ENCODE measurements at places on chromosomes 11 and 22.

- DNase-seq, result no peak
Measured at GRCh38 chr22:38730411-38730871, 24.7 kb downstream of the GTPBP1 start.

DNA sequence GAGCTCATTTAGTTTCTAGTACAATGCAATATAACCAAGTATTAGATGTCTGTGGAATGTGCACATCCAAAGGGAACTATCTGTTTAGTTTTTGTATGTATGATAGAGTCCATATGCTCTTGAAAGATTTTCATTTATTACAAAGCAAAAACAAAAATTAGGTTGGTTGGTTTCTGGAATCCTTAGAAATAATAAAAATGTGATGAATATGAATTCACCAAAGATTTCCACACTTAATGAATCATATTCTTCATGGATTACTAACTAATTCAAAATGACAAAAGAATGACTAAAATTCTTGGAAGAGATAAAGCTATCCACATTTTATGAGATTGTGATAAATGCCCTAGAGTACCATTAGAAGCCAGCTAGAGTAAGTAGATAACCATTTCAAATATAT, 261.1 kb downstream of the SBF2 start:
- DNase-seq, result no peak

DNA sequence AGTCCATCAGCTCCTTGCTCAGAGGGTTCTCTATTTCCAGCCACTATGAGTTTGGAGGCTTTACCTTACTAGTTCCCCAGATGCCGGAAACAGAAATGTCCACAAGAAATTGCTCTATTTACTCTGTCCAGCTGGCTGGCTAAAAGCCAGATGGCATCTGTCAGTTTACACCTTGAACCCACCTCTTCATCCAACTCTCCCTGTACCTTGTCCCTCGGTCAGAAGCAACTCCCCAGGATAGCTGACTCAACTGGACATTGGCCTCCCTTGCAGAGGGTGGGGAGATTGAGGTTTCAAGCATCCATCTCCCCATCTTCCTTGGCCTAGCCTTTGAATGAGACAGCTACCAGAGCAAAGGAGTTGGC, 1.7 kb downstream of the C2CD2L start:
- no peak for DNase-seq

DNA sequence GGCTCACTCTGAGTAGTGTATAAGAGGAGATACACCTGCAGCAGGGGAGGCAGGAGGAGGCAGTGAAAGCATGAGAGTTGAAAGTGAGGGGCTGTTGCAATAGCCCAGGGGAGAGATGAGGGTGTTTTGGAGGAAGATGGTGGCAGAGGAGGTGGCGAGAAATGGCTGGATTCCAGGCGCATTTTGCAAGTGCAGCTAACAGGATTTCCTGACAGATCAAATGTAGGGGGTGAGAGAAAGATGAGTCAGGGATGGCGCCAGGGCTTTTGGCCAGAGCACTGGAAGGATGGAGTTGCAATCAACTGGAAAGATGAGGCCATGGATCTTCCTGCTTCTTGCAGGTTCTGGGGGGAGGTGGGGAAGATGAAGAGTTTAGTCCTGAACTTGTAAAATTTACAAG, 16.8 kb upstream of the TSPAN18 start:
- no peak for DNase-seq

GRCh38 chr11:44607319-44607962, 42.0 kb downstream of the CD82 start:
- no peak for DNase-seq

DNA sequence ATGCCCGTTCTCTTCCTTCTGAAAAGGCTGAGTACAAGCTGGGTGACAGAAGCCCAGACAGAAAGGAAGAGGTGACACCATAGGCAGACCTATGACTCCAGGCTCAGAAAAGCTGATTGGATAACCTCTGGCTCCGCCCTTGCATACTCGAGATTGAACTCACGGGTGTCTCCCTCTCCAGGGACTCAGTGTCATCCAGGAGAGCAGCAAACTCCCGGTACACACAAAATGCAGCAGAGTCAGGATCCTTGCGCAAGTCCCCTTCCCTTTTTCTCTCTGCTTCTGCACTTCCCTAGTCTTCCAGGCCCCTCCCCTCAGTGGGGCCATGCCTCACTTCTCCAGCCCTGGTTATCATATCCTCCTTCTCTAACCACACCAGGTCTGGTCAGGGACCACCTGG, 9.8 kb downstream of the SCN4B start:
- no peak for DNase-seq

DNA sequence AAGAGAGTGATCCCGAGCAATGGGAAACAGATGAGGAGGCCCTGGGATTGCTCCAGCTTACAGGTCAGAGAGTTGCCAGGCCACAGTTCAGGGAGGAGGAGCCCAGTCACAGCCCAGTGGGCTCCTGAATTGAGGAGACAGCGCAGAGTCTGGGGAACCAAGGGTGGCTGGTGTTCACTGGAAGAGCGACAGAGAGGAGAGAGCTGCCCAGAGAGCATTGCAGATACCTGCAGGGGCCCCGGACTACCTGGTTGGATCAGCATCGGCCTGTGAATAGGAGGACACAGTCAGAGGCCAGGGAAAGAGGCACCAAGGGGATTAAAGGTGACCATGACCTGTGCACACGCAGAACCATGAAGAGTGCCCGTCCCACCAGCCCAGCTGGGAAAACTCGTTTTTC, 648.6 kb downstream of the TBC1D22A start:
- DNase-seq, result no peak

DNA sequence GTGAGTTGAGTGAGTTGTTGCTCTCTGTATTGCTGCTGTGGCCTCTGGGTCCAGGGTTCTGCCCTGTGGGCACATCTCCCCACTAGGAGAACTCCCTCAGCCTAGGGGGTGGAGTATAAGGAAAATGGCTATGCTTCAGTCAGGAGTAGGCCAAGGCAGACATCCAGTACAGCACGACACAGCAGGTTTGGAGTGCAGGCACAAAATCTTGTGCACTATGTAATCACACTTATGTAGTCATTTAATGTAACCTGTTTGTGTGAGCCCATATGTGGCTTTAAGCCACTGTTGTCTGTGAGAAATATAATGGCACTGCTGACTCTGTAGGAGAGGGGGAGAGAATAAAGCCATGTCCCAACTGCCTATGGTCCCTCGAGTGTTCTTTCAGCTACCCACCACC, 90.1 kb downstream of the CCDC83 start:
- DNase-seq, result no peak

DNA sequence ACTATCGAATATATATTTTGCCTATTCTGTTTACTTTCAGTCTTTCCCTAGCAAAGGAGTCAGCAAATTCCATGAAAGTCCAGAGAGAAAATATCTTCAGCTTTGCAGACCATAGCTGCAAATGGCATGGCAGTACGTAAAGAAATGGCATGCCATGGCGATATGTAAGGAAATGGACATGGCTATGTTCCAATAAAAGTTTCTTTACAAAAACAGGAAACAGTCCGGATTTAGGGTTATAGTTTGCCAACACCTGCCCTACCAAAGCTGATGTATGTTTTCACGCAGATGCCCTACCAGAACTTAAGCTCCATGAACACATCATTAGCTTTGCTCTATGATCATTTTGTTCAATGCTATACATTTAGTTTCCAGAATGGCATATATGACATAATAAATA, 19.5 kb downstream of the KIAA0930 start:
- DNase-seq, result no peak

- no peak for DNase-seq
Measured at GRCh38 chr22:35837101-35837727, 119.5 kb downstream of the APOL5 start.

GRCh38 chr22:46028106-46028991, 51.4 kb upstream of the WNT7B start:
- no peak for DNase-seq

DNA sequence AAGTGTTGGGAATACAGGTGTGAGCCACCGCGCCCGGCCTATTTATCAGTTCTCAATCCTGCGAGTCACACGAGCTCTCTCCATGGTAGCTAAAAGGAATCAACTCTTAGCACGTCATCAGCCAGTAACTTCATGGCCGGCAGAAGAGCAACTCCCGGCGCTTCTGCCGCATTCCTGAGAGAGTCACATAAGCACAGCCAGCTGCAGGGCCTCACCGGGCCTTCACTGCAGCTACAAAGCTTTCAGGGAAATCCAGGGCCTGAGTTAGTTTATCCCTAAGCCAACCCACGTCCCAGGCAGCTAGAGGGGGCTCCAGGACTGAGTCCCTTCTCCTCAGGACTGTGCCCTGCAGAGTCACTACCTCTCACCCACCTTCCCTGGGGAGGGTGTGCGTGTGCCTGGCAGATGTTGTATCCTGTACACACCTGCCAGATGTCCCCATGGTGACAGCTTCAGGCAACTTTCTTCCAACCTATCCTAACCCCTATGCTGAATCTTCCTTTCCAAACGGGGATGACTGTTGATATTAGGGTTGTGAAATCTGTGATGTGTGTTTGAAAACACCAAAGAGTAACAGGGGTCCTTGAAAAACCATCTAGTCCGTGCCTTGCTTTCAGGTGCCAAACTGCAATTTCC, 45.9 kb upstream of the ARFGAP3 start:
- DNase-seq, result no peak

DNA sequence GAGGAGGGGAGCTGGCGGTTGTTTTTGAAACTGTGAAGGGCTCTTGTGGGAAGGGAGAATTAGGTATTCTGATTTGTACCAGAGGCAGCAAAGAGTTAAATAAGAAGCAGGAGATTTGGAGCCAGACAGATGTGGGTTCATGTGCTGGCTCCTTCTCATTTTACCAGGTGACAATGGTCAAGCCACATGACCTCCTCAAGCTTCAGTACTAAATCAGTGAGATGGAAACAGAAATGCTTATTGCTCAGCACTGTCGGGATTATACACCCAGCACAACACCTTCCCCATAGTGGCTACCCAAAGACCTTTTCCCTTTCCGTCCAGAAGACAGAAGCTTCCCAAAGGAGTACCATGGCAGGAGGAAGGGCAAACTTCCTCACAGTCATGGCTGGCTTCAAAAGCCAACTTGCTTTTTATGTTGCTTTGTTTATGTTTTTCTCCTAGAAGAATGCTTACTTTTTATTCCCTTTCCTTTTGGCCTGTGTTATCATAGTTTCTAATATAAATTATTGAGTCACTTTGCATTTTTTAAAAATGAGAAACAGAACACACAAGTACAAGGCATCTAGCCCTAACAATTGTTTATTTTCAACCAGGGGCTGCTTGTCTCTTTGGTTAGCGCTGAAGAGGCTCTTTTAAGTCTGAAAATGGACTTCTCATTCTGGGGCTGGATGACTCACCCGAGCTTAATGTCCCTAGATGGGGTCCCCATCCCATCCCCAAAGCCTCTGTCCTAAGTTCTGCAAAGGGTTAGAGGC, 181.5 kb upstream of the ZBED5 start:
- DNase-seq, result no peak

- no peak for DNase-seq
Measured at GRCh38 chr11:43577566-43578264, 102.8 kb upstream of the HSD17B12 start.

DNA sequence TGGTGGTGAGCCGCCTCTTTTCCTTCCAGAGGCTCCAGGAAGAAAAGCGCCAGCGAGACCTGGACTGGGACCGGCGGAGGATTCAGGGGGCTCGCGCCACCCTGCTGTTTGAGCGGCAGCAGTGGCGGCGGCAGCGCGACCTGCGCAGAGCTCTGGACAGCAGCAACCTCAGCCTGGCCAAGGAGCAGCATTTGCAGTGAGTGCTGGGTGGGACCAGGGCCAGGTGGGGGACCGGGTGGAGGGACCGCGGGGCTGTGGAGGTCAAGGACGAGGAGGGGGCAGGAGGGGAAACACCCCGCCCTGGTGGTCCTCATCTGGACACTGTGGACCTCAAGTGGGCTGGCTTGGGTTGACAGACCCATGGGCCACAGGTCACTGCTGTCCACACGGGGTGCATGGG, 17.4 kb downstream of the RIBC2 start:
- no peak for DNase-seq

DNA sequence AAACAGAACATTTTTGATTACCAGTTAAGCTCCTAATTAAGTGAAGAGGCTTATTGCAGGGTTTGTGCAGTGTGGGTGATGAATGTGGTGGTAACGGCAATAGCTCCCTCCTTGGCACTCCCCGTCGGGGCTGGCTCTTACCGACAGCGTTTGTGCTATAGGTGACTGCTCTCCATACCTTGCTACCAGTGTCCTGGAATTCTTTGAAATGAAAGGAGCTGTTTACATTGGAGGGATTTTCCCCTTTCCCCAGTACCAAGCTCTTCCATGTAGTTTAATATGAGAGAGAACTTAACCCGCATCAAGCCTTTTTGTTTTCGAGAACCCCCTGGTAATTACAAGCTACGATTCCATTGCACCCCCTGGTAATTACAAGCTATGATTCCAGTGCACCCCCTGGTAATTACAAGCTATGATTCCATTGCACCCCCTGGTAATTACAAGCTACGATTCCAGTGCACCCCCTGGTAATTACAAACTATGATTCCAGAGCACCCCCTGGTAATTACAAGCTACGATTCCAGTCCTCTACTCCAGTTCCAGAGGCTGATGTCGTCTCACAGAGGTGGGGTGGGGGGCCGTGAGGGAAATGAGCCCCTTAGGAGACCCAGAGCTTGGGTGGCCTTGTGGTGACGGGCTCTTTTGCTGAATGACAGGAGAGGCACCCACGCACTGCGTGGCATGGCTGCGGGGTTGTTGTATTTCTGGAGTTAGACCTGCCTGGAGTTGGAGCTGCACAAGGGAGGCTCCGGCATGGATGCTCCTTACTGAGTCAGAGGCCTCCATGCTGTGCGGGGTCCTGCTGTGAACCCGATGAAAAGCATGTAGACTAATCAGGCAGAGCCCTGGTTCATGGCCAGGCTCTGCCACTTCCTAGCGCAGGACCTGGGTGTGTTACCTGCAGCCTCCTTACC, 205.3 kb downstream of the TBC1D22A start:
- no peak for DNase-seq
